ENCODE measurements at places on chromosomes 12 and 14. TPM values are rescaled to one million over a fixed set of nuclear protein-coding genes. Genes with fewer than 3 reads are reported as not detected.

Gene ZBTB42
- total RNA-seq, result 4.2 TPM

DNA sequence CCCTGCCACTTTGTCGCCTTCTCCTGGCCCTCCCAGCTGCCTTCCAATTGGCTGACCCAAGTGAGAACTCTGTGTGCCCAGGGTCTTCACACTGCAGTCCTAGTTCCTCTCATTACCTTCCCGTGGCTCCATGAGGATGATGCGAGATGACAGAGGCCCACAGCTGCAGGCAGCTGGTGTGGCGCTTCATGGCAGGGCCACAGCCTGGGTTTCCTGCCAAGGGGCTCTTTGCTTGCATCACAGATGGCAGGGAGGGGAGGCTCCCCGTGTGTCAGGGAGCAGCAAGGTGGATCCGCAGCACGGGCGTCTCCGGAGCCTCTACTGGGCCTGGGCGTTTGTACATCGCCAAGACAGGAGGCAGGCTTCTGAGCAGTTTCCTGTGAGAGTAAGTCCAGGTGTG is 28.9 kb downstream of the DEGS2 start:
- no peaks in the 10 kb centered on the region for H3K27me3 ChIP-seq
- peaks cover 100% of the 10 kb centered on the region for H3K36me3 ChIP-seq
- DNase-seq, result no peak
- H3K4me3 ChIP-seq, result no peak overlapping the region
- no peak overlapping the region for H3K27ac ChIP-seq
- no peaks in the 10 kb centered on the region for H3K4me1 ChIP-seq

DNA sequence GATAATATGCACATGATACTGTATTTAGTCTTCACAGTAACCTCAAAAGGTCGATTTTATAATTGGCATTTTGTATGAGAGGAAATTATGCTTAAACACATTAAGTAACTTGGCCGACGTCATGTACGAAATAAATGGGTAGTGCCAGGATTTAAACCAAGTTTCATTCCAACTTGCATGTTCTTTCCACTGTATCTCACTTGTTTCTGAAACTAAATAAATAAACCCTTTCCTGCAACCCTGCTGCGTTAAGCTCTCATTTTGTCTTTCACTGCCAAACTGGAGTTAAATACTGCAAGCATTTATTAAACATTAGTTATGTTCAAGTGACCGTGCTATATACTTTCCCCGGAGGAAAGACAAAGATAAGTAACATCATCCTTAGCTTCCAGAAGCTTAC is 293.9 kb upstream of the PRKD1 start:
- DNase-seq, result no peak
- H3K4me1 ChIP-seq, result no peaks in the 10 kb centered on the region
- no peaks in the 10 kb centered on the region for H3K36me3 ChIP-seq
- no peak overlapping the region for H3K27ac ChIP-seq
- no peaks in the 10 kb centered on the region for H3K27me3 ChIP-seq

DNA sequence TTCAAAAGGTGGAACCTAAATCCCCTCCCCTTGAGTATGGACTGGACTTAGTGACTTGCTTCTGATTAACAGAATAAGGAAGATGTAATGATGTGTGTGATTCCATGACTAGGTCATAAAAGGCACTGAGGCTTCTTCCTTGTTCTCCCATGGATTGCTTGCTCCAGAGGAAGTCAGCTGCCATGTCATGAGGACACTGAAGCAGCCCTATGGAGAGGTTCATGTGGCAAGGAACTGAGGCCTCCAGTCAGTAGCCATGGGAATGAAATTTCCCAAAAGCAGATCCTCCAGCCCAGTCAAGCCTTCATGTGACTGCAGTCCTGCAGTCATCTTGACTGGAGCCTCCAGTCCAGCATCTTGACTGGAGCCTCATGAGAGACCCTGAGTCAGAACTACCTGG is 10.7 kb downstream of the TMBIM4 start:
- H3K36me3 ChIP-seq, result peaks cover 40% of the 10 kb centered on the region
- DNase-seq, result no peak
- no peaks in the 10 kb centered on the region for H3K27me3 ChIP-seq
- no peak overlapping the region for H3K4me3 ChIP-seq
- H3K27ac ChIP-seq, result no peak overlapping the region
- peaks cover 9% of the 10 kb centered on the region for H3K4me1 ChIP-seq

Gene CMA1
- not detected for total RNA-seq

DNA sequence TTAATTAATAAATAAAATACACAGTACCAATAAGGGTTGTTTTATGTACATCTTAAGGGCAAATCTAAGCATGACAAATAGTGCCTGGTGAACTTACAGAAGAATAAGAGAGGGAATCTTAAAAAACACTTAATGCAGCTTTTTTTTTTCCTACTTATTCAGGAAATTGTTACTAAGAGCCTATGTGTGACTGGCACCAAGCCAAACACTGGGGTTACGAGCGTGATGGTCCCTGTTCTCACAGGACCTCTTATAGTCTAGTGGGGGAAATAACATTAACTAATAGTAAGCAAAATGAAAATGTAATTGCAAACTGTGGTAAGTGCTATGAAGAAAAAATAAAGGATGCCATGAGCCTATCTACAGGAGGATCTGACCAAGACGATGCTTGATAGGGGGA is 53.6 kb downstream of the RTN1 start:
- no peaks in the 10 kb centered on the region for H3K27me3 ChIP-seq
- no peaks in the 10 kb centered on the region for H3K4me1 ChIP-seq
- DNase-seq, result no peak
- H3K36me3 ChIP-seq, result no peaks in the 10 kb centered on the region

DNA sequence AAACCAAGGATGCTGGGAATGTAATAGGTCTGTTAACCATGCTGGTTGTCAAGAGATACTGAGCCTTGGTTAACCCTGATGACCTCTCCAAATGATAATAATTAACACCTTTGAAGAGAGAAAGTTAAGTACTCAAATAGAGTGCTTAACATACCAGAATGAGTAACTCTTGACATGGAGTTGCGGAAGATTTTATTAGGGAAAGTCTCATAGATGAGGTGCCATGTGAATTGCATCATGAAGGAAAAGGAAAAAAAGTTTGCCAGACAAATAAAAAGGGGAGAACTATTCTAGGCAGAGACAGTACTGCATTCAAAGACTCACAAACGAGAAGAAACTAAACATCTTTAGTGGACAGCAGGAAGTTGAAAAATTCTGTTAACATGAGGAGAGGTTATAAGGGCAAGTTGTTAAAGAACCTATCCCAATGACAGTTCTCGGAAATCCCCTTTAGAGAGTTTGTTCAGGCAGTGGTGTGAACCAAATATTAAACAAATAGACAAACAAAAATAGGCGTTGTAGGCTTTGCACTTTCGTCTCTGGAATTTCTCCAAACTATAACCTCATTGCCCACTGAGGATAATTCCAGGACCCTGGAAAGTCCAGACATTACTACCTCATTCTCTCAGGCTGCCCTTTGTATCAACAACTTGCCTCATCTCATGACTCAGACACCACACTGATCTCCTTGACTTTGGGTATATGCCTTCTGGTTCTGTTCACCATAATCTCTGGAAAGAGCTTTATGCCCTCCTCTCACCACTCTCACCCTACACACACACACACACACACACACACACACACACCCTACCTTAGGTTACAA is 435.0 kb downstream of the GXYLT1 start:
- no peak overlapping the region for H3K27ac ChIP-seq
- no peaks in the 10 kb centered on the region for H3K36me3 ChIP-seq
- no peaks in the 10 kb centered on the region for H3K4me1 ChIP-seq
- H3K27me3 ChIP-seq, result no peaks in the 10 kb centered on the region

Measured in spleen (tissue), 13 donors.